ENCODE measurements at places on chromosomes 11 and 22. TPM values are rescaled to one million over a fixed set of nuclear protein-coding genes. Genes with fewer than 3 reads are reported as not detected.

The KDM4E gene
- not detected for polyA plus RNA-seq

DNA sequence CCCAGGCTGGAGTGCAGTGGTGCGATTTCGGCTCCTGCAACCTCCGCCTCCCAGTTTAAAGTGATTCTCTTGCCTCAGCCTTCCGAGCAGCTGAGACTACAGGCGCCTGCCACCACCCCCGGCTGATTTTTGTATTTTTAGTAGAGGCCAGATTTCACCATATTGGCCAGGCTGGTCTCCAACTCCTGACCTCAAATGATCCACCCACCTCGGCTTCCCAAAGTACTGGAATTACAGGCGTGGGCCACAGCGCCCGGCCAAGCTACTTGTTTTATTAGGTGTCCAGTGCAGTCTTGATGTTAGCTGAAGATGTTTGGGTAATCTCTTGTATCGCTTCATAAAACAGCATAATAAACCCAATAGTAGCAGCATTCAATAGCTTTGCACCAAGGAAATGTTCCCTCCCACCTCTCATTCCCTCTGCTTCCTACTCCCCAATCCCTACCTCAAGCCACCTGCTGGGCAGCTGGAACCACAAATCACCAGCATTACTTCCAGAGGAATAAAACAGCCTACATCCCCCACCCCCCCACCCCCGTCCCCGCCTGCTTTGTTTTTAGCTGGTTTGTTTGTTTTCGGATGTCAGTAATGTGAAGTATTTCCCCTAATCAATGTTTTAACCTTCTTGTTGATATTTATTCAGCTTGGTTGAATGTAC is 11.0 kb upstream of the GRIK4 start:
- DNase-seq, result no peak

GRCh38 chr22:49792107-49792506 is 35.6 kb downstream of the BRD1 start:
- DNase-seq, result no peak

DNA sequence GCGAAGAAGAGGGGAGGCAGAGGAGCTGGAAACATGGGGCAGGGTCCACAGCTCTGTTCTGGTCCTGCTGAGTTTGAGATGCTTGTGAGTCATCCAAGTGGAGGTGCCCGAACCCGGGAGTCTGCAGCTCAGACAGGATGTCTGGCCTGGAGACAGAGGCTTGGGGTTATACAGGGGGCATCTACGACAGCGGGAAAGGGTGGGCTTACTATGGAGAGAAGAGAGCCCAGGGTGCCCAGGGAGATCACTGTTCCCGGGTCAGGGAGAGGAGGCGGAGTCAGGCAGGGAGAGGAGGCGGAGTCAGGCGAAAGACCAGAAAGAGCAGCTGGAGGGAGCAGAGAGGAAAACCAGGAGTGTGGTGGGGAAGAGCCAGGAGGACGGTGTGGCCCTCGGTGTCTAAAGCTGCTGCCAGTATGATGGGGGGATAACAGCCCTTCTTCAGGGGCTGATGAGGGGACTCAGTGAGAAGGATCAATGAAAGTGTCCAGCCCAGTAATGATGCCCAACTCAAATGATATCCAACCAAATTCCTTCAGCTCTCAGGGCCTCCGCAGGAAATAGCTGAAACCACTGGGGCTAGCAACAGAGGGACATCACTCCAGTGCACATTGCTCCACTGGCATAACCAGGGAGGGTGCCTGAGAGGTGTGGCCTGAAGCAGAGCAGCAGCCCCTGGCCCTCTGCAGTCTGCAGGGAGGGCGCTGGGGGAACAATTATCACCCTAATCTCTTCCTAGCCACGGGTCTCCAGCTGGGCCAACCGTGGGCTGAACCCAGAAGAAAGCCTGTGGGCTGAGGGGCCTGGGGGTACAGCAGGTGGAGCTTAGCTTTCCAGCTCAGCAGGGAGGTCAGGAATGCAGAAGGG is 2.6 kb upstream of the LTBP3 start:
- DNase-seq, result no peak

The OR51E2 gene
- not detected for polyA plus RNA-seq

DNA sequence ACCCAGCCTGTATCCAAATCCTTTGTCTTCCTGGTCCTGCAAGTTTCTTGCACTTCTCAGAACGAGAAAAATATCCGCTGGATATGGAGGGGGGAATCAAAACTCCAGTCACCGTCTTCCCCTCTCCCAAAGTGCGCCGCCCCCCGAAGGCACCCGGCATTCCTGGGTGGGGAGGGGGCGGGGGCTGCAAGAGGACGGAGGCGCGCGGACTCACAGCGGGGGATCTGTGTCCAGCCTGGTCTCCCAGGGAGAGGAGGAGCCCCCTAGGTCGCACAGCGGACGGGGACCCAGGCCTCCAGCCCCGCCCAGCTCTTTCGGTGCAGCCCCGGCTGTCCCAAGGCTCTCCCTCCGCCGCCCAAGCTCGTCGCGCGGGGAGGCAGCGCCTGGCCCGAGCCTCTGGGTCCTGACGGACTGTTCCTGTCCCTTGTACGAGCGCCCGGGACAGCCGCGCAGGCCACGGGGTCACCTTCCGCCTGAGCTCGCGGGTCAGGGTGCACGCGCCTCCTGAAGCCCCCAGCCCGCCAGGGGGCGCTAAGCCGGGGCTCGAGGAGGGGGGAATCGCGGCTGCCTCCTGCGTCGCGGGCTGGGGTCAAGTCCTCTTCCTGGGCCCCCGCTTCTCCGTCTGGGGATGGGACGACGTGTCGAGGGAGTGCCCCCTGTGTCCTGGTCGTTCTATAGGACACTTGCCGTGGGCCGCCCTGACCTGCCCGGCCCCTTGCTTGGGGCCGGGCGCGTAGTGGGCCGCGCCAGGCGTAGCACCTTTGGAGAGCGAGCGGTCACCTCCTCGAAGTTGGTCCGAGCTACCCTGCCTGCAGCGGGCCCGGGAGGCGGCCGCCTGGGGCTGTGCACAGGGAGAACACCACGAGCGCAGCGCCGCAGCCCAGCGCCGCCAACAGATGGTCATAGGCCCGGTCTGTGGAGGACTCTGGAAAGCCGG is 2.4 kb upstream of the WNT11 start:
- DNase-seq, result no peak

The OR52E2 gene
- not detected for polyA plus RNA-seq

GRCh38 chr11:27309046-27309445 is 54.0 kb downstream of the CCDC34 start:
- no peak for DNase-seq

DNA sequence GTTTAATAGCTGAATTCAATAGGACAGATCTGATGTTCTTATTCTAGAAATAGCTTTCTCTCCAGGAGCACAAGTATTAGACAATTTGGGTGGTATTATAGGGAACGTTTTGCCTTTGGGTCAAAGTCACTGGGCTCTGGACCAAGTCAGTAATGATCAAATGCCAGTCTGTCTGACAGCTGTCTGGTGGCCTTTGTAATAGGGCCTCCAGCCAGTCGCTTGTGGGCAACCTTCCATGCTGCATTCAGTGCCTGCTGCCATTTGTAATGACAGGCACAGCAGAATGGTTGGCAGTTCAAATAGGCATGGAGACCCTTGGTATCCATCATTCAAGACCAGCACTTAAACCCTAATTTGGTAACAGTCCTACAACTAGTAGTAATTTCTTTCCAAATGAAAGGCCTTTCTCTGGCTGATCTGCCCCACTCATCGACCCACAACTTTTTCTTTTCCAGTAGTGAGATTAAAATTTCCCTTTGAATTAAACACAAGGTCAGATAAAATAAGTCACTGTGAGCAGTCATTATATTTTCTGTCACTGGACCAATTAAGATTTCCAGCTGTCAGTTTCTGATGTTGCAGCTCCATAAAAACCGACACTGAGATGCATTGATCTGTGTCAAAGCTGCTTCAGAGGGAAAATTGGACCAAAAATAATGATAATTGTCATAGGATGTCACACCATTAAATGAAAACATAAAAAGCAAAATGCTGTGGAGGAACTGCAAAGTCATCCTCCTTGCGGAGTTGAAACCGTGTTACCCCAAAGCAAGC is 1038.1 kb downstream of the LRRC4C start:
- DNase-seq, result no peak

The OR4C3 gene
- not detected for polyA plus RNA-seq

DNA sequence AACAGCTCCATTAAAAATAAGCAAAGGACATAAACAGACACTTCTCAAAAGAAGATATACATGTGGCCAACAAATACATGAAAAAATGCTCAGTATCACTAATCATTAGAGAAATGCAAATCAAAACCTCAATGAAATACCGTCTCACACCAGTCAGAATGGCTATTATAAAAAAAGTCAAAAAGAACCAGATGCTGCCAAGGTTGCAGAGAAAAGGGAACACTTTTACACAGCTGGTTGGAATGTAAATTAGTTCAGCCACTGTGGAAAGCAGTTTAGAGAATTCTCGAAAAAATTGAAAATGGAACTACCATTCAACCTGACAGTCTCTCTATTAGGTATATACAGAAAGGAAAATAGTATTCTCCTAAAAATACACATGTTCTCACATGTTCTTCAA is 102.4 kb upstream of the FIBIN start:
- DNase-seq, result no peak

DNA sequence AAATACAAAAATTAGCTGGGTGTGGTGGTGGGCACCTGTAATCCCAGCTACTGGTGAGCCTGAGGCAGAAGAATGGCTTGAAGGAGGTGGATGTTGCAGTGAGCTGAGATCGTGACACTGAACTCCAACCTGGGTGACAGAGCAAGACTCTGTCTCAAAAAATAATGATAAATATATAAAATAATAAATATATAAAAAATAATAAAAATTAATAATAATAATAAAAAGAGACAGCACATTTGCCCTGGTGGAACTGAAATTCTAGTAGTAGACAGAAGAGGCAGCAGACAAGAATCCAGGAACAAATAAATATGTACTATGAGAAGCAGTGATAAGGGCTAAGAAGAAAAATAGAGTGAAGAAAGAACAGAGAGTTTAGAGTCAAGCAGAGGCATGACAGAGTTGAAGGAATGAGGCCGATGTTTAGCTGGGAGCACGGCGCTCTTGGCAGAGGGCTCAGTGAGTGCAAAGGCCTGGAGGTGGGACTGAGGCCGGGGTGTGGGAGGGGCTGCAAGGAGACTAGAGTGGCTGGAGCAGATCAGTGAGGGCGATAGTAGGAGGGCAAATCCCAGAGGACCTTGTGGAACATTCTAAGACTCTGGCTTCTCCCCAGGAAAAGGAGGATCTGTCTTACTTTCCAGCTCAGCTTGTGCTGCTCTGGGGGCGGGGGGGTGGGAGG is 410.3 kb downstream of the MN1 start:
- DNase-seq, result no peak

The SCO2 gene
- 8.7 TPM for polyA plus RNA-seq

DNA sequence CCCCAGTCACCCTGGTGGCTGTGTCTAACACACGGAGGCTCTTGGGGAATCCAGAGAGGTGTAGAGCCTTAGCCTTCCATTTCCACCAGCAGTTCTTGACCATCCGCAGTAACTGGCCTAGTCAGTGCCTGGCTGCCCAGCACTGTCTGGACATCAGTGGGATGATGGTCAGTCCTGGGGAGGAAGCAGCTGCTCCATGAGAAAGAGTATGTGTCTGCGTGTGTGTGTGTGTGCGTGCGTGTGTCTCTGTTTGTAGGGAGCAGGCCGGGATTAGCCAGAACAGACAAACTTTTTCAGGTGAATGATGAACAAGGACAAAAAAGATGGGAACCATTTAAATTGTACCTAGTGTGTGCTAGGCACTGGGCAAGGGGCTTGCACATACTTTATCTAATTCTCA is 109.3 kb upstream of the SYT13 start:
- no peak for DNase-seq
